Thoracic aorta (tissue), 2 donors: ENCODE measurements at places on chromosomes 2 and 18. TPM values are rescaled to one million over a fixed set of nuclear protein-coding genes. Genes with fewer than 3 reads are reported as not detected.

DNA sequence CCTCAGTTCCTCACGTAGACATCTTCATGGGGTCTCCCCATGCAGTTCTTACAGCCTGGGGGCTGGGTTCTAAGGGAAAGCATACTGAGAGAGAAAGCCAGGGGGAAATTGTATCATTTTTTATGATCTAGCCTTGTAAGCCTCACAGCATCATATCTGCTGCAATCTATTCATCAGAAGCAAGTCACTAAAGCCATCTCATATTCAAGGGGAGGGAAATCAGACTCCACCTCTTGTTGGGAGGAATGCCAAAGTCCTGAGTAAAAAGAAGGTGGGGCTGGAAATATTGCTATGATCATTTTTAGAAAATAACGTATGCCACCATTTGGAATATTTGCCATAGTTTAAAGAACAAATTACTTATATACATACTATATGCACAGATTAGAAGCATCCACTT, 304.6 kb downstream of the TXNL1 start:
- DNase-seq = no peak

DNA sequence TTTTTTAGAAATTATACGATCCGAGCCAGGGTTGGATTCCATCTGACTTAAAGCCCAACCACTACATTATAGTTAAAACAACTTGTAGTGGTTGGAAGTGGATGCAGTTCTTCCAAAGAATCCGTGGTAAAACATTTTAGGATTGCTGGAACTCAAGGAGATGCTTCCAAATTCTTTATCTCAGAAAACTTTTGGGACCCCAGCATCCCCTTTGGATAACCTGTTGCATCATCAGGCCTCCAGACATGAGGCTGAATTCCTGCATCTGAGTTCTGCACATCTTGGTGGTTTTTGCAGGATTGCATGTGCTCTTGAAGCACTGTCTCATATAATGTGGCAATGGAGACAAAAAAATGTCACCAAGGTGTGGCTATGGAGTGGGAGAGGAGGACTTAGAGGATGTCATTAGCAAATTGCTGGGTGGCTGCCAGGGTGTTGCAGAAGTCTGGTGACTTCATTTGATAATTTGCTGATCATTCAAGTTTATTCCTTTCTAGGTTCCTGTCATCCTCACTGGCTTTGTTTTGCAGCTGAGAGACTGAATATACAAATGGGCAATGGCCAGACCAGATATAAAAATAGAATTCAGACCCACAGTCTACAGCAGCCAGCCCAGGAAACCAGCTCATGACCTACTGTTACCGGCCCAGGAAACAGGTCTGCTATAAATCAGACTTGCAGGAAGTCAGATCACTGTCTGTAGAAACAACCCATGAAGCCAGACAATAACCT, 207.7 kb downstream of the BCL2 start:
- DNase-seq = no peak

- no peak for DNase-seq
Measured at GRCh38 chr2:144378551-144378950, 141.4 kb downstream of the ZEB2 start.

DNA sequence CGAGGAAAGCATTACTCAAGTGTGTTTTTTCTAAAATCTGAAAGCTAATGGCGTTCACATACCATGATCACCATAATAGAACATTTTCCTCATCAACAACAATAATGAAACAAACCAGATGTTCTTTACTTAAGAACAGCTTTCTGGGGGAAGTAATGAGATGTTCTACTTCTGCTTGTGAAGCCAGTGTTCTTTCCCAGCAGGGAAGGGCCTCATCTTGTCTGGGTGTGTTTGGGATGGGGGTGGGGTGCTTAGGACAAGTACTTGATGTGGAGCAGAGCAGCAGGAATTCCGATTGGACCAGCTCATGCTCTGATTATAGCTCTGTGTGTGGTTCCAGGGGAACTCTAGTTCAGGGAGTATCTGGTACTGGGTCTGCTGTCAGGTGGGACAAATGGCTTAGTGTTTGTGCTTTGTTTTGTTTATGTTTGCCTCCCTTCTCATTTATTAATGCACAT, 163.0 kb upstream of the NOSTRIN start:
- no peak for DNase-seq

The NAT8 gene
- not detected for total RNA-seq

GRCh38 chr2:142220901-142221300, 90.1 kb upstream of the LRP1B start:
- DNase-seq = no peak

DNA sequence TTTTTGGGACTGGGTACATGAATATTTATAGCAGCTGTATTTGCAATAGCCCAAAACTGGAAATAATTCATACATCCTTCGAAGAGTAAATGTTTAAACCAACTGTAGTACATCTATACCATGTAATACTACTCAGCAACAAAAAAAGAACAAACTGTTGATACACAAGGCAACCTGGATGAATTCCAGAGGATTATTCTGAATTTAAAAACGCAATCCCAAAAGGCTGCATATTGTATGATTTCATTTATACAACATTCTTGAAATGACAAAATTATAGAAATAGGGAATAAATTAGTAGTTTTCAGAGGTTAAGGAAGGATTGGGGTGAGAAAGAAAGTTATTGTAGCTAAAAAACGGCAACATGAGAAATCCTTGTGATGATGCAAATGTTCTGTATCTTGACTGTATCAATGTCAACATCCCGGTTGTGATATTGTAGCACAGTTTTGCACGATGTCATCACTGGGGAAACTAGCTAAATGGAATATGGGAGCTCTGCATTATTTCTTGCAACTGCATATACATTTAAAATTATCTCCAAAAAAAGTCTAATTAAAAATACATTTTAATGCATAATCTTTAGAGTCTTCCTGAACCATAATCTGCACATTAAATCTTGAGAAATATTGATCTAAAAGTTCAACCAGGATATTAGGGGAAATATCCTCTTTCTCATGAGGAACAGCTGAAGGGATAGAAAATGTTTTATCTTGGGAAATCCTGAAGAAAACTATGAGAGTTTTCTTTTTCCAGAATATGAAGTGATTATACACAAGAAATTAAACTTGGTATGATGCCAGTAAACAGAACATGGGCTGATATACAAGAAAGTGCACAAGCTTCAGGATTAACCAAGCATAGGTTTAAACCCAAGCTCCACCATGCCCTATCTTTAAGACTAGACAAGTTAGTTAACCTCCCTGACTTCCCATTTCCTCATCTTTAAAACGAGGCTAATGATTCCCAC, 21.9 kb downstream of the EVA1A start:
- DNase-seq = no peak

GRCh38 chr2:101360232-101360631, 27.1 kb downstream of the CREG2 start:
- no peak for DNase-seq

DNA sequence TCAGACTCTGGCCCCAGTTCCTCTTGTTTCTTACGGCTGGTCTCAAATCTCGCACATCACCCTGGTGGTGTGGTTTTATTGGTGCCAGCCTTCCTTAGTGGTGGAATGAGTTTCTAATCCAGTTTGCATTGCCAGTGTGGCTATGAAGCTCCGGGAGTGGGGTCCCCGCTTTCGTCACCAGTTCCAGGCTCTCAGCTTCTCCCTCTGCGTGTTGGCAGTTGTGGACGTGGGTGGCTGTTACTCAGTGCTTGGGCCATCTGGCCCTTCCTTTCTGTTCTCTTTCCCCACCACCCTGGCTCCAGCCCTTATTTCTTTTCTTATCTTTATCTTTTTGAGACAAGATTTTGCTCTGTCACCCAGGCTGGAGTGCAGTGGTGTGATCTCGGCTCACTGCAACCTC, 30.1 kb downstream of the EFR3B start:
- DNase-seq = no peak

The PTPRN gene
- total RNA-seq = not detected

DNA sequence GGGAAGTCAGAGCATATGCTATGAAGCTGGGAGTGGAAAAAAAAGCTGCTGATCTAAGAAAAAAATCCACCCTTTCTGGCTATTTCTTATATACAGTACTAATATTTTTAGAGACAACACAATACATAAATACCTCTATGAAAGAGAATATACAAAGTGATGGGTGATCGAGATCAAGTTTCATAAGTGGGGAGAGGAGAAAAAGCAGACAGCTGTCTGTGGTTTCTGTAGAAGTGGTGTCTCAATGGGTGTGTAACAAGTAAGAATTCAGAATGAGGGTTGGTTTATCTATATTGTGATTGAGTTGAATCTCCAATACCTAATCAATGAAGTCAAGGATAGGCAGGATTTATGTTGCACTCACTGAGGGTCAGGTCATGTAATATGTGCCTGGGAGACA, 191.0 kb downstream of the HNMT start:
- DNase-seq = no peak

GRCh38 chr2:178066890-178067669, 5.5 kb downstream of the PDE11A start:
- no peak for DNase-seq

The CELF4 gene
- total RNA-seq = not detected

The RGPD4 gene
- not detected for total RNA-seq

DNA sequence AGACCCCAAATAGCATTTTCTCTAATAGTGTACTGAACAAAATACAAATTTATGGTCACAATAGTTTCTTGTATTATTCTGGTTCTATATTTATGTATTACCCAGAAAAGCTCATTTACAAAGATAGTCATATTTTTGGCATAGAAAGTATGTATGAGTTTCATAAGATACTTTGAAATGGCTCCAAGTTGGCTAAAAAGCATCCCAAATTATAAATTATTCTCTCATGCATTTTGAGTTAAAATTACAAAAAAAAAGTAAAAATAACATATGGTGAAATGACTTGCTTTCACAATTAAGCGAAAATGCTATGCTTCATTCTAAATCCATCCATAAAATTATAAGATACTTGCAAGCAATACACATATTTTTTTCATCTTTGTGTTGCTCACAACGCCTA, 530.7 kb downstream of the ZNF804A start:
- DNase-seq = no peak

The PDCD1 gene
- total RNA-seq = 0.68 TPM

DNA sequence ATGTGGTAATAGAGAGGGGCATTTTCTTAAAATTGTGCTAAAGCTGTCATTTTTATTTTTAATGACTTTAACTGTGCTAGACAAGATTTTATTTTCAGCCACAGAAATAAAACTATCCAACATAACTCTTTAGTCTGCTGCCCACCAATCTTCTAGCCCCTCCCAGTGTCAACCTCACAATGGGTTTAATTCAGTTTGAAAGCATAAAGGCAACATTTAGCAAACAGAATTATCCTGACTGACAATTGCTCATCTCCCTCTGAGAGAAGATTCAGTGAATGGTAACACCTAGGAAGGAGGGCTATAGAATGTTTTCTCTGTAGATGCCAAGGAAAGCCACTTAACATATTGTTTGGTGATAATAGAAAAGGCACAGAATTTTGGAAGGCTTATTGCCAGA, 5.2 kb downstream of the ERMN start:
- DNase-seq = no peak

The DRC1 gene
- total RNA-seq = not detected

- DNase-seq = no peak
Measured at GRCh38 chr2:214577769-214578168, 166.9 kb downstream of the VWC2L start.

The RGPD5 gene
- 133 TPM for total RNA-seq

DNA sequence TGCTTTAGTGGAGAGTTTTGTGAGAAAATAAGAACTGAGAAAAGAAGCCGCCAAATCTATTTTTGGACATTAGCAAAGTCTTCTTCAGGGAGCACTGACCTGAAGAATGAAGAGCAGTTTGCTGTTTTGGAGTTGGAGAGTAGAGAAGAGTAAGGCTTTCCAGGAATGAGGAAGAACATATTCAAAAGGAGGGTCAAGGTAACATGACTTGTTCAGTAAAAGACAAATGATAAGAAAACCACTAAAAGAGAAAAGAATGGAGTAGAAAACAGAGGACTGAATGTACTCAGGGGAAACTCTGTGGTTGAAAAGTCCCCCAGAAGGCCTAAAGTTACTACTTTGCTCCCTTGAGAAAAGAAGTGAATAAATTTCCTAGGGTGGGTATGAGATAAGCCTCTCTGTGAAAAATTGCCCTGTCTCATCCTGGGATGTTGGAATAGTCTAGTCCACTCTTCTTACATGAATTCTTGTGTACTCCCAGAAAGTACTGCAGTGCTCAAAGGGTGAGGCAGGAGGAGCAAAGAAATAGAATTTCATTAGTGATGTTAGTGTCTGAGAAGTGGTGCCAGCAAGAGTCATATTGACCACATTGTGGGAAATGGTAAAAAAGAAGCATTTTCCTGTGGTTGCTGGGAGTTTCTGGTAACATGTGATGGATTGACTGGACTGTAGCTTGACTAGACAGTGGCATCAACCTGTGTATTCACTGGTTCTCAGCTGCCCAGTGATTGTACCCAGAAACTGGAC, 27.8 kb downstream of the MBD5 start:
- DNase-seq = no peak

GRCh38 chr2:107712857-107713256, 113.8 kb upstream of the RGPD4 start:
- DNase-seq = no peak

GRCh38 chr2:185475914-185476313, 262.7 kb upstream of the FSIP2 start:
- no peak for DNase-seq

The ABCG8 gene
- not detected for total RNA-seq

DNA sequence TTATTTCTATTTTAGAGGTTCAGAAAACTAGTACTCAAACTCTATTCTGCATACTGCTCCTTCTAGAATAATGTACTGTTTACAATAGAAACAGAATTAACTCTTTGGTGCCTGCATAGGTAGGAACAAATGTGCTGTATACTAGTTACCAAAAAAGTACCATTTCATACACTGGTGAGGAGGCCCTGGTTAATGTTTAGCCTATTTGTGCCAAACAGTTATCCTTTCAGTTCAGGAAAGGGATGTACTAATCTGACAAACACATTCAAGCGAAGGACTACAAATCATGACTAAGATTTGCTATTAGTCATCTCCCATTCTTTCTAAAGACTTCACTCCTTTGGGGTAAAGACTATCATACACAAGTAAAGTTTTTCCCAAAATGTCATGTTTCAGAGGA, 47.4 kb downstream of the EXOC6B start:
- DNase-seq = no peak

- no peak for DNase-seq
Measured at GRCh38 chr2:2638547-2639220, 307.6 kb upstream of the MYT1L start.

GRCh38 chr2:172919732-172920131, 155.9 kb upstream of the MAP3K20 start:
- DNase-seq = no peak

DNA sequence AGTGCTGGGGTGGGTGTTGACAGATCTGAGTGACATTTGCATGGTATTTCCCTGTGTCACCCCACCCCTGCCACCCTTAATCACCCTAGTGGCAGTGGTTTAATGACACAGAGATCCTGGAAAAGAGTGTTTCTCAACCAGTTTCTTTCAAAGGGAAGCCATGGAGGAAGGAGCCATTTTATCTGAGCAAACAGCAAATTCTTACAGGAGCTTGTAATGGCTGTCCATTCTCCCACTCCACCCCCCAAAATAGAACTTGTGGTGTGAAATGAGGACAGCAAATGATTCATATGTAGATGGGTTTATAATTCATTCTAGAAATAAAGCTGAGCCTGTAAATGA, 51.5 kb downstream of the CDC42EP3 start:
- no peak for DNase-seq

DNA sequence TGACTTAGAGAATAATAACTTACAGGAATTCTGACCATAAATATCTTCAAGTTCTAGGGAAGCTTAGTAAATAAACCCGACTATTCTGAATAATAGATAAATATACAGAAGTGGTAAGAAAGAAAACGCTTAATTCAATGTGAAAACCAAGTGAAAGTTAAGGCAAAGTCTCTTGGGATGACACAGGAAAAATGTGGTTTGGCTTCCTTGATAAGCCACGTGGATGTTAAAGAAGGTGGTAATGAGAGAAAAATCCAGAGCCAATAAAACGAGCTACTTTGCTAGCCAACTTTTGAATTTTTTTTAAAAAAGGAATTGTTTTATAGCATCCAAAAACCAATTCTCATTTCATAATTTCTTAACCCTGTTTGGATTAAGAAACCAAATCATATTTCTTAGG, 166.2 kb upstream of the VRK2 start:
- no peak for DNase-seq
